ENCODE measurements at places on chromosomes 2 and 18. TPM values are rescaled to one million over a fixed set of nuclear protein-coding genes. Genes with fewer than 3 reads are reported as not detected.

- H3K27ac ChIP-seq, result no peak overlapping the region
- no peaks in the 10 kb centered on the region for H3K27me3 ChIP-seq
- DNase-seq, result no peak
- H3K36me3 ChIP-seq, result no peaks in the 10 kb centered on the region
- H3K4me3 ChIP-seq, result no peak overlapping the region
Observed at GRCh38 chr2:16612490-16612889, 53.1 kb downstream of the CYRIA start.

SERPINB11 gene
- total RNA-seq, result not detected

- no peaks in the 10 kb centered on the region for H3K27me3 ChIP-seq
- H3K4me1 ChIP-seq, result no peaks in the 10 kb centered on the region
Observed at GRCh38 chr18:21049306-21049705, 62.3 kb downstream of the ROCK1 start.

G6PC2 gene
- total RNA-seq, result not detected

DSC1 gene
- not detected for total RNA-seq

- peaks cover 2% of the 10 kb centered on the region for H3K27me3 ChIP-seq
- H3K4me3 ChIP-seq, result no peak overlapping the region
- H3K4me1 ChIP-seq, result peaks cover 3% of the 10 kb centered on the region
- no peaks in the 10 kb centered on the region for H3K36me3 ChIP-seq
- H3K27ac ChIP-seq, result no peak overlapping the region
Observed at GRCh38 chr18:8835521-8835953, 130.2 kb downstream of the MTCL1 start.

DNA sequence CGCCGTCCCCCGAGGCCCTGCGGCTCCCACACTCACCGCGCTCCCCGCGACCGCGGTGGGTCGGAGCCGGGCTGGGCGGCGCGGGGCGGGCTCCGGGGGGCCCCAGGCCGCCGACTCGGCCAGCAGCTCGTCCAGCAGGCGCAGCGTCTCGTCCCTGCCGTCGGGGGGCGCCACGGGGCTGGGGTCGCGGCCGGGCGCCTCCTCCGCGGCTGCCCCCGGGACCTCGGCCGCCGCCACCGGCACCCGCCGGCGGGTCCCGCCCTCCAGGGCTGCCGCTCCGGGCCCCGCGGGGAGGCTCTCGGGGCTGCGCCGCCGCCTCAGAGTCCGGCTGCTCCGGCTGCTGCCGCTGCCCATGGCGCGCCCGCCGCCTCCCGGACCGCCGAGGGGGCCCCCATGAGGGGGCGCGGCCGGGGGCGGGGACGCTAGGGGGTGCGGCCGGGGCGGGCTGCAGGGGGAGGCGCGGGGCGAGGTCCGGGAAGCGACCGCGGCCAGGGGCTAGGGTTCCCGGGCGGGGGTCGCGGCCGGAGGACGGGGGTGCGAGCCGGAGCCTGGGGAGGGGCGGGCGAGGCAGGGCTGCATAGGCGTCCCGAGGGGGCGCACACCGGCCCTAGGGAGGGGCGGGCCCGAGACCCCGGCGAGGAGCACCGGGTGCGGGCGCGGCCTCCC lies at the start of gene CYS1:
TSS of gene CYS1 (minus strand) at position 542 of the 666 bp plus-strand sequence. CDS start at position 354, 188 bp downstream.
- peak; percentile 82 for DNase-seq
- no peaks in the 10 kb centered on the region for H3K36me3 ChIP-seq
- H3K27ac ChIP-seq, result no peak within 1 kb of the TSS
- peaks cover 19% of the 10 kb centered on the region for H3K4me1 ChIP-seq

CBLN2 gene
- total RNA-seq, result not detected

DNA sequence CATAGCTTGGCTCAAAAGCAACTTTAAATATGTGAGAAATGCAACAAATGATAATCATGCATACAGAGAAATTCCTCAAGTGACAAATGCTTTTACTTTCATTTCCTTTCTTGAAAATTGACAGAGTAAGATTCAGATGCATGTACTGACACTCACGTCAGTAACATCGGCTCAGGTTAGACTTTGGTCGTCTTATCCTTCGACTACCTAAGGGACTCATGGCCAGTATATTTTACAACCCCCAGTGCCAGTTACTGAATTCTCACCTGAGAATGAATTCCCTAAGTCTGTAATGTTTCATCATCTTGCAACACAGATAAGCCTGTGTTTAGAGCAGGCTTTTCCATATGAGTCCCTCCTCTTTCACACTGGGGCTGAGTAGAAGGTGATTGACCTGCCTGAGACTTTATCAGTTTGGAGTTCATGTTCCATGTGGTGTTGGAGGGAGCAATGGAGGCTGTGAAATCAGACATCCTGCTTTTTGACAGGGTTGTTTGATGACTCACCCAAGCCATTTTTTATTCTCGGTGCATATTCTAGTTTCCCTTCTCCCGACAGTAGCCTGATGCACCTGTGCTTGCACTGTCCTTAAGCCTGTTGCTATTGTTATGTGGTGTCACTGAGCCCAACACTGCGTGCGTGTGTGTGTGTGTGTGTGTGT lies 30.5 kb upstream of the ATP8B1 start:
- no peaks in the 10 kb centered on the region for H3K27me3 ChIP-seq
- peak overlapping the region; percentile 49 for H3K27ac ChIP-seq
- peaks cover 11% of the 10 kb centered on the region for H3K4me1 ChIP-seq
- no peaks in the 10 kb centered on the region for H3K36me3 ChIP-seq
- peak; percentile 18 for DNase-seq

ALKAL2 gene
- not detected for total RNA-seq

SCN1A gene
- not detected for total RNA-seq

GRCh38 chr2:58769864-58770234 lies 528.7 kb upstream of the FANCL start:
- no peak overlapping the region for H3K4me3 ChIP-seq
- H3K36me3 ChIP-seq, result no peaks in the 10 kb centered on the region
- H3K27ac ChIP-seq, result no peak overlapping the region
- DNase-seq, result no peak

DNA sequence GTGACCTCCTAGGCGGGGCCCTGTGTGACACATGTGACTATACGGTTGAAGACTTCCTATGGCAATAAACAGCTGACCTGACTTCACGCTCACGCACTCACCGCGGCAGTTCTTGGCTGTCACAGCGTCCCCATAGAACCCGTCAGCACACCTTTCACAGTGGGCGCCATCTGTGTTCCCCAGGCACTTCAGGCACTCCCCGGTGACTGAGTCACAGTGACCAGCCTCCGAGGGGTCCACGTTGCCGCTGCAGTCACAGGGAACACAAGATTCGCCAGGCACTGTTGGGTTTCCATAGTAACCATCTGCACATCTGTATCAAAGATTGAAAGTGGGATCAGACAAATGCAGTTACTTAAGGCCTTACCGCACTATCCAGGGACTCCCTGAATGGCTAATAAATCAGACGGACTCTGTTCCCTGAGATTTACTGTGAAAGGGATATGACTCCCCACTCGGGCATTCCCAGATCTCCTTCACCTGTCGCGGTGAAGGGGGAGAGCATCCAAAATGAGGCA lies 94.5 kb downstream of the LAMA1 start:
- no peak overlapping the region for H3K27ac ChIP-seq
- H3K4me1 ChIP-seq, result no peaks in the 10 kb centered on the region
- DNase-seq, result no peak
- H3K36me3 ChIP-seq, result no peaks in the 10 kb centered on the region

MROH2A gene
- total RNA-seq, result not detected

- no peak overlapping the region for H3K27ac ChIP-seq
- H3K27me3 ChIP-seq, result no peaks in the 10 kb centered on the region
- H3K4me3 ChIP-seq, result no peak overlapping the region
- no peak for DNase-seq
- no peaks in the 10 kb centered on the region for H3K4me1 ChIP-seq
Observed at GRCh38 chr18:45073556-45073955, 392.9 kb downstream of the SETBP1 start.

DCC gene
- not detected for total RNA-seq

DSG1 gene
- 0.09 TPM for total RNA-seq

TWIST2 gene
- total RNA-seq, result not detected

DNA sequence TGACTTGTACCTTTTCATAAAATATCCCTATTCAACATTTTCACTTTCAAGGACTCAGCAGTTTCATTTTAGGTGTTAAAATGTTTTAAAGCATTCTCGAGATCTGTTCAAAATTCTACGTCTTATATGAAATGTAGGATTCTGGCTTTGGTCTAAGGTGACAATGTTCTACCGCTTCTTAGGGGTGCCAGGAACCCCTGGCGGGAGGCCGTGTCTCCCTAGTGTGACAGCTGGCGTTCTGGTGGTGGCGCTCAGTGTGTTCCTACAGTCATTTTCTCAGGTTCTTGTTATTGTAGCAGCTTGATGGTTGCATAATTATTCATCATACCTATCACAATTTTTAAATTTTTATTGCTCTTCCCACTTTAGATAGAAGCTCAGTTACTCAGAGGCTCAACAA lies 204.6 kb downstream of the AGAP1 start:
- H3K27ac ChIP-seq, result no peak overlapping the region
- no peak overlapping the region for H3K4me3 ChIP-seq
- no peak for DNase-seq
- H3K36me3 ChIP-seq, result no peaks in the 10 kb centered on the region
- no peaks in the 10 kb centered on the region for H3K27me3 ChIP-seq

- H3K27me3 ChIP-seq, result no peaks in the 10 kb centered on the region
- H3K4me3 ChIP-seq, result no peak overlapping the region
- DNase-seq, result no peak
- no peaks in the 10 kb centered on the region for H3K36me3 ChIP-seq
Observed at GRCh38 chr2:203732953-203733510, 26.6 kb downstream of the CD28 start.

DNA sequence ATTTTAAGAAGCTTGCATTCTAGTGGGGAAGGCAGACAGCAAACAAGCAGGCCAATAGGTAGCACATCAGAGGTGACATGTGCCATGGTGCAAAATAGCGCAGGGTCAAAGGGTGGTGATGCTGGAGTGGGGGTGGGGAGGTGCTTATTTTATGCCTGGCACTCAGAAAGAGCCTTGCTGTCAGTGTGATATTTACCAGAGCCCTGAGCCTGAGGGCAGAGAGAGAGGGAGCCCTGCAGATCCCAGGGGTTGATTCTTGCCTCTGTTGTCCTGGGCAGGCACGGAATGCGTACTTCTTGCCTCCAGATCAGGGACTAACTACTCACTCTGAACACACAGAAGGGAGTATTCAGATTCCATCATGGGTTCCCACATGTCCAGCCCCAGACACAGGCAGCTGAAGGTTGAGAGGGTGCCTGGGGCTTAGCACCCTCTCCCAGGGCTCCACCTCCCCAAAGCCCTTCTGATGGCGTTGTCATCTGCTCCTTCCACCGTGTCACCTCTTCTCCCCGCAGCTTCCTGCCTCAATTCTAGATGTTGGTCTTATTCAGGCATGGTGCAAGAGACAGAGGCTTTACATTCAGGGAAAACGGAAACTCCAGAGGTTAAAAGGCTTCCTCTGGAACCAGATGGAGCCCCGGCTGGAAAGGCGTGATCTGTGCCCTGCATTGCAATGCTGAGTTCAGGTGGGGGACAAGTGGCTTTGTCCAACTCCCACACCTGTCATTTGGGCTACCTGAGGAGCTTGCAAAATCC lies 252.3 kb downstream of the HAUS1 start:
- no peak for DNase-seq
- no peaks in the 10 kb centered on the region for H3K27me3 ChIP-seq
- H3K36me3 ChIP-seq, result no peaks in the 10 kb centered on the region

DNA sequence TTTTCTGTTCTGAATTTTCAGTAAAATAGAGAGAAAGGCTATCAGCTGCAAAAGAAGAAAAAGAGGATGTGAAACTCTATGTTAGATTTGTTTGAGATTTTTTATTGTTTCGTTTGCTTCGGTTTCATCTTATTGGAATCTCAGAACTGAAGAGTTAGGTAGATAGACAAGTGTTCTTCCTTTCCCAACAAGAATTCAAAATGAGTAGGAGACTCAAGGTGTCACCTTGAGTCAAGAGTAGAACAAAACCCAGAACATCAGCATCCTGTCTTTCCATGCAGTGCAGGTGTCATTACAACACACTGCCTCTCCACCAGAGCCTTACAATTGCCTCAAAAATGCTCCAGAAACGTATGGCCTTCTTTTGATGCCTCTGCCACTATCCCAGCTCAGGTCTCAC lies 21.1 kb downstream of the NBAS start:
- H3K4me1 ChIP-seq, result no peaks in the 10 kb centered on the region
- H3K27me3 ChIP-seq, result no peaks in the 10 kb centered on the region
- DNase-seq, result no peak
- H3K27ac ChIP-seq, result peak overlapping the region; percentile 13
- H3K4me3 ChIP-seq, result no peak overlapping the region

REL gene
- total RNA-seq, result 6.7 TPM

DNA sequence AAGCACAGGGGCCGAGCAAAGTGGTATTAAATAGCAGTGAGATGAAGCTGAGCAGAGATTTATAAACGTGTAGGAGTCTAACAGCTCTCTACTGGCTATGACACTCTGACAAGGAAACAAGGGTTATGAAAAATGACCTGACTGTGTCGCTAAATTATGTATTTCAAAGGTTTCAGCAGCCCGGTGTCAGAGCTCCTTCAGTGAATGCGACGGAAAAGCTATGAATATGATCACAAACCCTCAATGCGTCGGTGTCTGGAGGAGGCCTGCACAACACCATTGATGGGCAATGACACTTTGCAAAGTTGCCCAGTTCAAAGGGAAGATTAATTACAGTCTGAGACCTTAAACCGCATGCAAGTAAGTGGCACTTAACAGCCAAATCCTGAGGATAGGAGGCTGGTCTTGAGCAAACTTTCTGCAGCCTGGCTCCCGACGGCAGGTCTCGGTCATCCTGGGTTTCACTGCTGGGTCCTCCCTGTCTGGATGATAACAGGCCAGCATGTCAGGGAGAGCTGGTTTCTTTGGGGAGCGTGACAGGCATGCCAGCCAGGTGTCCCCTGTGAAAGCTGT lies 615.1 kb upstream of the SALL3 start:
- DNase-seq, result no peak
- H3K27me3 ChIP-seq, result no peaks in the 10 kb centered on the region
- H3K36me3 ChIP-seq, result no peaks in the 10 kb centered on the region
- H3K4me1 ChIP-seq, result no peaks in the 10 kb centered on the region
- no peak overlapping the region for H3K4me3 ChIP-seq
- H3K27ac ChIP-seq, result no peak overlapping the region

DNA sequence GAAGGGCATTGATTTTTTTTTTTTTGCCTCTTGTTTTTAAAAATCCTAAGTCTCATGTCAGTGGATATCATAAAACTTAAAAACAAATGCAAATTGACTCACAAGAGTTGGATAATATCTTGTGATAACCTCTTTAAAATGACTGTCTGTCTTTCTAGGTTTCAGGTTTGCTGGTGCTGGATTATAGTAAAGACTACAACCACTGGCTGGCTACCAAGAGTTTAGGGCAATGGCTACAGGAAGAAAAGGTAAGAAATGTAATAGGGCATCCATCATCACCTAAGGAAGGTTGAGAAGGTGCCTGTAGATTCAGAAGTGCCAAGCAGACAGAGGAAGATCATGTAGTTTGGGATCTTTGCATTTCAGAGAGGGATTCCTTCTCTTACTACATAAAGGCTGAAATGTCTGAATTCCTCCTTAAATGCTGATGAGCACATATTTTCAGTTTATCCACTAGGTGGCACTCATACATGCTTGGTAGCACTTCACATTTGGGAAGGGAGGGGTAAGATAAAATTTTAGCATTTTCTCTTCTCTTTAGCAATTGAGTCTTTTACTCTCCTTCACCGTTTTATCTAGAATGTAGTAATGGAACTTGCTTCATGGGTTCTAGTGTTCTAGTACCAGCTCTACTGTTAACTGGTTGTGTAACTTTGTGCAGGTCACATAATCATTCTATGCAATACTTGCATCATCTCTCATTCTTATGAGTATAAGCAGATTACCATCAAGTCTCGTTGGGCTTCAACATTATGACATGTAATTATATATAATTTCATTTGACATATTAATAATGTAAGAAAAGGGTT lies 21.1 kb downstream of the CPS1 start:
- no peak overlapping the region for H3K27ac ChIP-seq
- H3K27me3 ChIP-seq, result no peaks in the 10 kb centered on the region
- H3K36me3 ChIP-seq, result no peaks in the 10 kb centered on the region

GRCh38 chr2:218721934-218722333 lies 11.3 kb downstream of the TTLL4 start:
- H3K27ac ChIP-seq, result no peak overlapping the region
- no peak overlapping the region for H3K4me3 ChIP-seq
- H3K4me1 ChIP-seq, result peaks cover 19% of the 10 kb centered on the region
- no peaks in the 10 kb centered on the region for H3K27me3 ChIP-seq

Data from K562 (cell line).